ENCODE measurements at places on chromosomes 5 and 9.

GRCh38 chr9:98516205-98516896 lies 192.4 kb downstream of the GABBR2 start:
- no peak for DNase-seq

GRCh38 chr5:178382754-178383164 lies 150.2 kb upstream of the PHYKPL start:
- no peak for DNase-seq

DNA sequence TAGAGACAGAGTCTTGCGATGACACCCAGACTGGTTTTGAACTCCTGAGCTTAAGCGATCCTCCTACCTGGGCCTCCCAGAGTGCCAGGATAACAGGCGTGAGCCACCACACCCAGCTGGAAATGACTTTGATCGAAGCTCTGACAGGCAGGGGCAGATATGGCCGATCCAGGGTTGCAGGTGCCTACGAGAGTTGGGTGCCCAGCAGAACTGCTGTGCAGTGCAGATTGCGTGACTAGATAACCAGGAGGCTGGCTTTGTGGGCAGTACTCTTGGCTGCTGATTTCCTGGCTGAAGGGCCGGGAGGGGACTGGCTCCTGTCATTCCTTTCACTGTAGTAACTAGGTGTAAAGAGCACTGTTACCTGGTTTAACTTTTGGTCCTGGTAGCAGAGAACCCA lies 11.8 kb downstream of the TBC1D13 start:
- no peak for DNase-seq

- DNase-seq, result no peak
Measured at GRCh38 chr9:105833271-105833975, 139.1 kb downstream of the TMEM38B start.

DNA sequence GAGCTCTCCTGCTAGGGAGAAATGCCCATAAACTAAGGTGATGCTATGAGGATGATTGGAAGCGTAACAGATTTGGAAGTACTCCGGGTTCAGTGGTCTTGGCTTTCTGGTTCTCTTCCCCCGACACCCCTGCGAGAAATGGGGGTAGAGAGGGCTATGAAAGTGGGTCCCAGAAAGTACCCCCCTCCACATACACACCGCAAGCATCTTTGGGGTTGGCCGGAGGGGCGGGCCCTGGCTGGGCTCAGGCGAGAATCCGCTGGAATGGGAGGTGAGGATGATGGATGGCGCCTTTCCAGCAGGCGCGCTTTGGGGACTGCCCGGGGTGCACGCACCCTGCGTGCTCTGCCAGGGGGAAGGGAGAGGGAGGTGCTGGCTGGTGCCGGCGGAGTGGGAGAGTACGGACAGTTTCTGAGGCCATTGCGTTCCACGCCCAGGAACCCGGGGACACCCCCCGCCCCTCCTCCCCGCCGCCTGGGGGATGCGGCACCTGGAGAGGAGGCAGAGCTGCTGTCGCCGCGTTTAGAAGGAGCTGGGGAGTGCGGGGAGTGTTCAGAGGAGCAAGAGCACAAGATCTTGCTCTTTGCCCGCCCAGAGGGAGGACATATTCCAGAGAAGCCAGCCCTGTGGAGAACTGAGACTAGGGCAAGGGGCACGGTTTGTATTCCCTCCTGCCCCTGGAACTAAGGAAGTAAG lies 1.9 kb downstream of the PCSK5 start:
- DNase-seq, result peak; percentile 7

GRCh38 chr5:79493596-79494345 lies 20.2 kb downstream of the HOMER1 start:
- DNase-seq, result no peak

DNA sequence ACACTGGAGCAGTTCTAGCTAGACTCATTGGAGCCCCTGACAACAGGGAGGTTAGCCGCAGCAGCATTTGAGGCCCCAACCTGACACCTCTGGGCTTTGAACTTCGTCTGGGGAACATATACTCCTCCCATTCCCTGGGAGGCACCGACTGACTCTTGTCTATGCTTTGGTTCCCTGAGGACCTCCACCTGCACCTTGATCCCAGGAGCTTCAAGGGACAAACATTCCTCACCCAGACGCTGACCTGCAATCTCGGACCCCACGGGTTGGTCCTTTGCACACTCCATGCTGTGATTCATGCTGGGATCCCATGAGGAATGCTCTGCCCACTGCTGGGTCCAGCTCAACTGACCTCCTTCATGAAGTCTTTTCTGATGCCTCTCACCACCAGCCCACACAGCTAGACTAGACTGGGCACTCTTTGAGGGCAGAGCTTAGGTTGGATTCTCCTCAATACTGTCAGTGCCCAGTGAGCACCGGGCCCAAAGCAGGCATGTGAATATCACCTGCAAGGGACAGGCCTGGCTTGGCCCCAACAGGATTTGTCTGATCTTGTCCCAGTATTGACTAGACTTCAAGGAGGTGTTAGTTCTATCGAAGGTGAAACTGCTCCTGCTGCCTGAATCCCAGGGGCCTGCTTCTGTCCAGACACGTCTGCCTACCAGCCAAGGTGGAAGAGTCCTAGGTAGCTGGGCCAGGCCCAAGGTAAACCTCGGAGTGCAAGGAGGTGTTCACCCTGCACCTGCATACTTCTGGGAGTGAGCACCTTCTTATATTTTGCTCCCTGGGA lies 51.8 kb upstream of the ZBTB43 start:
- DNase-seq, result no peak

- DNase-seq, result no peak
Measured at GRCh38 chr9:109108318-109108717, 11.4 kb downstream of the TMEM245 start.

DNA sequence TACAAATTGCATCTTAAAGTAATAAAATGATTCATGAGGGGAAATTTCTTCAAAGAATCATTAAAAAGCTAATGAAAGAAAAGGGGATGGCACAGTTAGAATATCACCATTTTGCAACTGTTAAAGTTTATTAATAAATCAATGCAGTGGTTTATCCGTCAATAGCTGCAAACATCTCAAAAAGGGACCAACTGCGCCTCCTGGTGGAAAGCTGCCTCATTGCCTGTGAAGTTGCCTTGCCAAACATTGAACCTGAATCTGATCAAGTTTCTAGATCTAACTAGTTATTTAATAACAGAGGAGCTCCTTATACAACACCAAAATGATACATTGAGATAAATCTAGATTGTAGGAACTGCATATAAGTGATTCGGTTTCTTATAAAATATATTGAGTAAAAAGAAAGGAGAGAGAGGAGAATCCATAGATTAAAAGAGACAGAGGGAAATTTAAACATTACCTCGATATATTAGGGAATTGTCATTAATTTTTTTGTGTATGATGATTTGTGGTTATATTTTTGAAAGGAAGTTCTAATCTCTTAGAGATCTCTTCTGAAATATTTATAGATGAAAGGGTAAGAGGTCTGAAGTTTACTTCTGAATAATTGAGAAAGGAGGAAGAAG lies 6.9 kb upstream of the NDUFB6 start:
- DNase-seq, result peak; percentile 18

DNA sequence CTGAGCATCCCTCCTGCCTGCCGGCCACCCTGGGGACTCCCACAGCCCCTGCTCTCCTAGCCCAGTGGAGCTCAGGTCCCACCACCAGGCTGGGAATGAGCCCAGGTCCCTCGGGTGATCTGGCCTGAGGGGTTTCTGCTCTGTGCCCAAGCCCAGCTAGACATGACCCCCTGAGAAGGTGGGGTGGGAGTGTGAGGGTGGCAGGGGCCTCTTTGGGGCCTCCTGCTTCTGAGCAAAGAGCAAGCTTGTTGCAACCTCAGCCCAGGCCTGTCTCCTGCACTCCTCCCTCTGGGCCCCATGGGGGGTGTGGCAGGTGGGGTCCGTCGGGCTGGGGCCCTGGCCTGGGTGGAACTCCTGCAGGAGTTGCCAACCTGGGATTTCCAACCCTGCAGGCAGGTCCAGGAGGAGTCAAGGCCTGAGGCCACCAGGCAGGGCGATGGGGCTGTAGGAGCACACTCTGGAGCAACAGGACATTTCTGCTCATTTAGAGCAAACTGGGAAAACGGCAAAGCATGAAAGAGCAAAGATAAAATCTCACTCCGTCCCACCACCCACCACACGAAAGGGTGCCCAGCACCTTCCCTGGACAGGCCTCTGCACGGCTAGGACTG lies 11.4 kb upstream of the NRARP start:
- no peak for DNase-seq

DNA sequence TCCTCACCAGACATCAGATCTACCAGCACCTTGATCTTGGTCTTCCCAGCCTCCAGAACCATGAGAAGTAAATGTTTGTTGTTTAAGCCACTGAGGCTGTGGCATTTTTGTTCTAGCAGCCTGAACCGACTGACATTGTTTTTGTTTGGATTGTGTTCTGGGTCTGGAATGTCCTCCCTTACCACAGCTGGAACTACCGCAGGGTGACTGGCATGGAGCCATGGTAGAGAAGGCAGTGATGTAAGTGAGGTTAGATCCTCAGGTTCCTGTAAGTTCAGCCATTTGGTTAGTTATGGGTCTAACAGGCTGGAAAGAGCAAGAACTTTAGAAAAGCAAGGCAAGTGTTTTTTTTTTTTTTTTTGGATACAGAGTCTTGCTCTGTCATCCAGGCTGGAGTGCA lies 209.3 kb downstream of the DAB2IP start:
- DNase-seq, result no peak

GRCh38 chr5:127892467-127893207 lies 189.4 kb downstream of the CCDC192 start:
- no peak for DNase-seq

- no peak for DNase-seq
Measured at GRCh38 chr9:7259544-7260241, 501.9 kb downstream of the KDM4C start.

DNA sequence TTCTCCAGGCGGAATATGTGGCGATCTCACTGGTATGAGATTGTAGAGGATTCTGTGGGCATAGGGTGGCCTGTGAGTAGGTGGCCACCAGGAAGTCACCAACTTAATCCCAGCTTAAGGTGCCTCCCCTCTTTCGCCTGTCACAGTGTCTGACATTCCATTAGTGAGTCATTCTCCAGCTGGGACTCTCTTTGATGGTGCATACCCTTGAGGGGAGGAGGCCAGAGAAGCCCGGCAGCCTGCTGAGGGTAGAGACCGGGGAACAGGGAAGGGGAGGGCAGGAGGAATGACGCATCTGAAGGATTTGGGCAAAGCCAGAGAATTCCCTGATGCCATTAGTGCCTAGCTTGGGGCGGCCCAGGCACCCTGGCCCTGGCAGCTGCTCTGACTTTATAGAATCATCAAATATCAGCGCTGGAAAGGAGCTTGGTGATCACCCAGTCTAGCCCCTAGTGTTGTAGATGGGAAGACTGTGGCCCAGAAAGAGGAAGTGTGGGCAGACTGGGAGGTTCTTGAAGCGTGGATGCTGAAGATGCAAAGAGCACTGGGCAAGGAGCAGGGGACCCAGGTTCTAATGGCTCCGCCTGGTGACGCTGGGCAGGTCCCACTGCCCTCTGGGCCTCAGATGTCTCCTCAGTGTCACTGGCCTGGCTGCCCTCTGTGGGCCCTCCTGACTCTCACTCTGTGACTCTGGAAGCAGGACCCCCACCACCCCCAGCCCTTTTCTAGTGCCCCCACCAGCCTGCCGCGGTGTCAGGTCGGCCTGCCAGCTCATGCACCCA lies 41.4 kb downstream of the DAB2IP start:
- DNase-seq, result no peak

DNA sequence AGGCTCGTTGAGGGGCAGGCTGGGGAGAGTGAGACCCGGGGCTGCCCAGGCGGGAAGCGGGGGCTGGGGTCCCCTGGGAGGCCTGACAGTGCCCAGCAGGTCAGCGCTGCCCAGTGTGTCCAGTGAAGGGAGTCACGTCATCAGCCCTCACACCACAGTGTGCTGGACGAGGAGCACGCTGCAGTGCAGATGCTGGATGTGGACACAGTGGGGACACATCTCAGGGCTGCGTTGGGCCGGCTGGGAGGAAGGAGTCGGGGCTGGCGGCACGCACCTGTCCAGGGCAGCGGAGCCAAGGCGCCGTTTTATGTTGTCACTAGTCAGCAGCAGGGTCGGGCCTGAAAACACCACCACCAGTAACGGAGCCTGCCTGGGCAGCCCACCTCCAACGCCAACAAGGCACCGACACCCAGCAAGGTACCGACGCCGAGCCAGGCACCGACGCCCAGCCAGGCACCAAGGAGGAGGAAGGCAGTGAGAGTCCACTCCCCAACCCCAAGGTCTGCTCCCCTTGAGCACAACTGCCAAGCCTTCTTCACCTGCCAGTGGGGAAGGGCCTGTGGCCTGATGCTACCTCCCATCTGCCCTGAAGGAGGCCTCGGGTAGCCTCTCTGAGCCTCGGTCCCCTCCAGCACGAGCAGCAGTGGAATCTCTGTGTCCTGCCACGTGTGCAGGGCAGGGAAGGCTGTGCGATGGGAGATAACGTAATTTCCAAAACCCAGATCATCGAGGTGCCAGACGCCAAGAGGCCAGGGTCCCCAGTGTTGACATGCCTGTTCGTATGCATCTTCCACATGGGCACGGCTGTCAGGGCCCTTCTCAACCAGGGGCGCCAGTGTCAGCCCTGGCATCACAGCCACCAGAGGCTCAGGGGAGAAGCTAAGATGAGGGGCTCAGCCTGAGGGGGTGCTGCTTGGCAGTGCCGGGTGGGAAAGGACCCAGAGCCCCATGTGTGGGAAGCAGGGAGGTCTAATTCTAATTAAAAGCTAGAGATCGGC lies 21.9 kb upstream of the NSMF start:
- DNase-seq, result peak; percentile 74

- no peak for DNase-seq
Measured at GRCh38 chr5:143836161-143836725, 24.3 kb downstream of the HMHB1 start.

DNA sequence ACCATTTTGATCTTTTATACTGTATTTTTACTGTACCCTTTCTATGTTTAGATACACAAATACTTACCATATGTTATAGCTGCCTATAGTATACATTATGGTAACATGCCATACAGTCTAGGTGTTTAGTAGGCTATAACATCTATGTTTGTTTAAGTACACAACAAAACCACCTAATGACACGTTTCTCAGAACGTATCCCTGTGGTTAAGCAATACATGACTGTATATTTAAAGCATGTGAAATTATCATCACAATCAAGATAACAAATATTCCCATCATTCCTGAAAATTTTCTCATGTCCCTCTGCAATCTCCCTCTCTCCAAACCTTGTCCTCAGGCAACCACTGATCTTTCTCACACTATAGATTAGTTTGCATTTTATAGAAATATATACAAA lies 66.4 kb upstream of the SUSD1 start:
- no peak for DNase-seq

GRCh38 chr5:113187906-113188305 lies 211.3 kb downstream of the DCP2 start:
- DNase-seq, result no peak

- no peak for DNase-seq
Measured at GRCh38 chr9:127629468-127630081, 17.5 kb downstream of the STXBP1 start.

- DNase-seq, result no peak
Measured at GRCh38 chr9:112880650-112881049, 10.0 kb downstream of the SLC46A2 start.

- no peak for DNase-seq
Measured at GRCh38 chr5:83069096-83069799, 7.9 kb downstream of the TMEM167A start.

DNA sequence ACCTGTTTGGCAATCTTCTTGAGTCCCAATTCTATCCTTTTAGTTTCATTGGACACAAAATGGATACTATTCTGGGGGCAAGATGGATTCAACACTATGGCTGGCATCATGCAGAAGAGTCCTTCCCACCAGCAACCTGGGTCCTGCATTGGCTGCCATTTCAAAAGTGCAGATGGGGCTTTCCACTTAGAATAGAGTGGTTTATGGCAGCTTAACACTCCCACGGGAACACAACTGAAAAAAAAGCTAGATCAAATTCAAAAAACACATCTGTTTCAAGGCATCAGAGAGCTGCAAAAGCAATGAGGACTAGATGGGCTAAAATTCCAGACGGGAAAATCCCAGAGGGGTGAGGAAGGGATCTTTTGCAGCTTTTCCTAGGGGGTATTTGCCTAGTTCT lies 11.2 kb upstream of the HMHB1 start:
- no peak for DNase-seq
